NCI-H2171 (cell line): ENCODE measurements at places on chromosomes 1 and 21.

DNA sequence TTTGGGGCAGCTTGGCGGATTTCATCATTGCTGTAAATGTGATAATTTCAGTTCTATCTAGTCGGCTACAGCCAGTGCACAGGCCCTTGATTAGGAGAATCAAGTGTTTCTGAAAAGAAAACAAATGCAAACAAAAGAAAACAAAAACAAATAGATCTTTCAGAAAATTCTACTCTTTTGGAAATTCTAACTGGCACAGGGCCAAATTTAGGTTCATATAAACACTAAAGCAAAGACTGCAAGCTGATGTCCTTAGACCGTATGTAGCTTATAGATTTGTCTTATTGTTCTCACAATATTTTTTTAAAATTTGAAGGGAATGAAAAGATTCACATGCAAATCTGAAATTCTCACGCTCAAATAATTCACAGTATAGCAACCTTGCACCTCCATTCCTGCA, 11.2 kb downstream of the UBR4 start:
- no peak for DNase-seq

GRCh38 chr1:216679108-216679507, 44.1 kb downstream of the ESRRG start:
- no peak for DNase-seq

GRCh38 chr1:246609632-246610031, 43.4 kb downstream of the CNST start:
- DNase-seq, result no peak

GRCh38 chr1:7298749-7299151, 472.3 kb upstream of the VAMP3 start:
- no peak for DNase-seq

GRCh38 chr1:53091841-53092645, 30.0 kb downstream of the PODN start:
- DNase-seq, result no peak

GRCh38 chr1:111446967-111447892, 1.8 kb downstream of the WDR77 start:
- no peak for DNase-seq
